Dorsolateral prefrontal cortex (tissue), 122 donors: ENCODE measurements at places on chromosomes 4 and X. TPM values are rescaled to one million over a fixed set of nuclear protein-coding genes. Genes with fewer than 3 reads are reported as not detected.

The GLRA2 gene
- 5.3 TPM for total RNA-seq

The NXF2B gene
- 0.35 TPM for total RNA-seq

The TEX28 gene
- not detected for total RNA-seq

The FAM9B gene
- not detected for total RNA-seq

The WWC2 gene
- 29.0 TPM for total RNA-seq

The CCDC110 gene
- 2.9 TPM for total RNA-seq

The ANK2 gene
- 669 TPM for total RNA-seq

The FGFBP2 gene
- not detected for total RNA-seq

The SSX2B gene
- not detected for total RNA-seq

The SLC10A7 gene
- total RNA-seq = 12.8 TPM

The TNMD gene
- total RNA-seq = not detected

The SHROOM4 gene
- total RNA-seq = 32.8 TPM

The SPANXN4 gene
- total RNA-seq = not detected

The TEX13C gene
- 0.11 TPM for total RNA-seq

The KCND1 gene
- total RNA-seq = 5.1 TPM

The ART3 gene
- total RNA-seq = 32.3 TPM

The SATL1 gene
- total RNA-seq = 2.4 TPM

The CLDN24 gene
- total RNA-seq = not detected

The TCEAL6 gene
- 44.6 TPM for total RNA-seq
